Stimulated activated CD8-positive, alpha-beta memory T cell treated with anti-CD3 and anti-CD28 coated beads, Interleukin-12 subunit alpha, Interleukin-12 subunit beta, amount 100 ng/mL, for 4 hours (primary cell): ENCODE measurements at places on chromosomes 12 and 14.

GRCh38 chr12:19130224-19131024, 891 bp downstream of the PLEKHA5 start:
- DNase-seq: no peak

- no peak for DNase-seq
Observed at GRCh38 chr12:48142818-48143674, 14.3 kb downstream of the ASB8 start.

DNA sequence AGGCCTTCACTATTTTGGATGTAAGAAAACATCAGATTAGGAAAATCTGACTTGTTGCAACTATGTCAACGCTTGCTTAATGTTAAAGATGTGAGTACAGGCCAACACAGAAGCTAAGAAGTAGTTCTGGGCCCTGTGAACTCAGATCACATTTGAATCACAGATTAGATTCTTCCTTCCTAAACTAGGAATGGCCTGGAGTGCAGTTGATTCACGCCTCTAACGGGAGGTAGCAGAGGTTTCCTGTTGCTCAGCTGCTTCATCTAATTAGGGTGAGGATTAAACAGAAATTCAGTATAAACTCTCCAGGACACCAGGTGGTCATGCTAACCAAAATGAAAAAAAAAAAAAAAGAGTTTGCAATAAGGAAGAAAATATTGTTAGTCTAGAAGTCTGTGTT, 314.3 kb downstream of the TRHDE start:
- DNase-seq: no peak

DNA sequence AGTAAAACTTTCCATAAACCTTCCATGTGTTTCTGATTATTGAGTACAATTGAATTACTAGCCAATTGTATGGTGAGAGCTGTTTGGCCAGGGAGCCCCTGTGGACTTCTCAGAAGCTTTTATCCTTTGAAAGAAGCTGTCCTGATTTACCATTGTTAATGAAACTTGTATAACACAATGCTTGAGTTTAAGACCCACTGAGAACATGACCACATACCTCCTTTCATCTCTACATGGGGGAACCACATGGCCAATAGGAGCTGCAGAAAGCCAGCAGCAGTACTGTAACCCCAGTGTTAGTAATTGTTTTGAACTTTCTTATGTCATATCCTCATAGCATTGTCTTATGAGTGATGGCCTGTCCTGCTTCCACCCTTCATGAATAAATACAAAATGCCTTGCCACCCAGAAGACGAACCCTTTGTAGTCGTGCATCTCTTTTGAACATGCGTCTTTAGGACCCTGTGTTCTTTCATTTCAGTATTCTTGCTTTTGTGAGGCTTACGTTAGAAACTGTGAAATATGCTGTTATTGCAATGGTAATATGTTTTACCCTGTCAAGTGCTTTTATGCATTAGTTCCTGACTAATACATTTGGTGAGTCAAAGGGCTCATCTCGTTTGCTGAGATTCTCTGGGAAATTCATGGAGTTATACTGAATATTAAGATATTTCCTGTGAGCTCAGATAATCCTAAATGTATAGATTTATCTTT, 815.7 kb downstream of the NRXN3 start:
- DNase-seq: no peak

DNA sequence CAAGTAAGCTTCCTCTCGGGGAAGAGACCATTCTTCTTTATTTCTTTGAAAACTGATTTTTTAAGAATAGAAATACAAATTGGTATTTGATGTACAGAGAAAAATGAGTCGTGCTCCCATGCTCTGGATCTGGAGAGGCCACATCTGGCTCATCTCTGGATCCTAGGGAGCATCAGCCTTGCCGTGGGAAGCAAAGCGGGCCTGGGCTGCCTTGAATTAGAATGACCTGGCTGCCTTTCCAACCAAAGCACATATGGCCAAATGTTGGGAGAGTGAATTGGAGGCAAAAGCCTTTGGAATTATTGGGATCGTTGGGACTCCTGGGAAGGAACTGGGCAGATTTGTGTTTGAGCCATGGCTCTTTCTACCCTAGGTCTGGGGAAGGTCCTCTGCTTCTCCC, 80.0 kb downstream of the SLC25A47 start:
- no peak for DNase-seq

- DNase-seq: no peak
Observed at GRCh38 chr14:105261781-105262180, 13.4 kb downstream of the BTBD6 start.

DNA sequence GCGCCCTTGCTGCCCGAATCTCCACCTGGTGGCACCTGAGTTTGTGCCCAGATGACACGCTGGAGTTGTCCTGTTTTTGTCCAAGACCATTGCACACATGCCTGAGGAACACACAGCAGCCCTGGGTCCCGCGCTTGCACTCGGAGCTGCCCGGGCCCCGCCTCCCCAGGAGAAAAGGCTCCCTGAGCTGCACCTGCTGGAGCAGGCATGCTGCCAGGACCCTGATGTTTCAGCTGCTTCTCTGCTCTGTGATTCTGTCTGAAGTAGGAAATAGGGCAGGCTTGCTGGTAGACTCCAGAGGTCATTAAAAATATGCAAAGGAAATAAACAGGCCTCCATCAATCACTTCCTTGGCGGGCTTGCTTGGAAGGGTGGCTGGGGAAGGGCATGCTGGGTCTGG, 271.6 kb downstream of the CACNA1C start:
- DNase-seq: no peak

GRCh38 chr12:11767798-11768197, 118.3 kb downstream of the ETV6 start:
- DNase-seq: no peak

DNA sequence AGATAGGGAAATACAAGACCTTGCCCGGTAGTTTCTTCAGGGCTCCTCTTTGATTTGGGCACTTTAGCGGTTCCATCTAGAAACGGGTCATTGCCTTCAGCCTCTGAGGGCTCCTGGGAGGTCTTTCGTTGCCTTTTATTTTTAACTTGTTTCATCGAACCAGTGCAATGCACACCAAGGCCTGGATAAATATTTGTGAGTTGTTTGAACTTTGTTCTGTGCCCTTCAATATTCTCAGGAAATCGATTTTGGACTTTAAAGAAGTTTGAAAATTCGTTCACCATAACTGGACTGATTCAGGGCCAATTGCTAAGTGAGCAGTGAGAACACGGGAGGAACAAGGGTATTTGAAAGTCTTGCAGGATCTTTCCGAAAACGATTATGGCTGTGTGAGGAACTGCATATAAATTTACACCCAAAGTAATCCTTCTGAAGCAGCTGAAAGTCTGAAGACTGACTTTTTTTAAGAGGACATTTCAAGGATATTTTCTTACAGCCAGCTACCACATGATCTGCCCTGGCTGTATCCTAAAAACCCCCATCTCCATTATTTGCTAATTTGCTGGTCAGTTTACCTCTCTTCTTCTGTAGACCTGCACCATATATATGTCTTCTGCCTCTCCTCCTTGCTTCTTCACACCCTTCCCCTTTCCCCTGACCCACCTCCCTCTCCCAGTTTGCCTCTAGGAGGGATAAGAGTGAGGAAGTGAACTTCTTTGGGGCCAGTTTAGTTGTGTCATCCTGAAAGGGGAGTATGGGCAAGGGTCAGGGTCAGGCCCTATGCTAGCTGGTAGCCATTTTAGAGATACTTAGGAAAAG, 8.0 kb downstream of the DUSP6 start:
- no peak for DNase-seq

- DNase-seq: no peak
Observed at GRCh38 chr12:106673141-106673540, 90.3 kb downstream of the RFX4 start.

GRCh38 chr12:75239987-75240386, 30.3 kb upstream of the KCNC2 start:
- no peak for DNase-seq

- DNase-seq: no peak
Observed at GRCh38 chr12:5499566-5500330, 67.8 kb downstream of the NTF3 start.

- DNase-seq: no peak
Observed at GRCh38 chr14:90495357-90496276, 98.8 kb downstream of the CALM1 start.

DNA sequence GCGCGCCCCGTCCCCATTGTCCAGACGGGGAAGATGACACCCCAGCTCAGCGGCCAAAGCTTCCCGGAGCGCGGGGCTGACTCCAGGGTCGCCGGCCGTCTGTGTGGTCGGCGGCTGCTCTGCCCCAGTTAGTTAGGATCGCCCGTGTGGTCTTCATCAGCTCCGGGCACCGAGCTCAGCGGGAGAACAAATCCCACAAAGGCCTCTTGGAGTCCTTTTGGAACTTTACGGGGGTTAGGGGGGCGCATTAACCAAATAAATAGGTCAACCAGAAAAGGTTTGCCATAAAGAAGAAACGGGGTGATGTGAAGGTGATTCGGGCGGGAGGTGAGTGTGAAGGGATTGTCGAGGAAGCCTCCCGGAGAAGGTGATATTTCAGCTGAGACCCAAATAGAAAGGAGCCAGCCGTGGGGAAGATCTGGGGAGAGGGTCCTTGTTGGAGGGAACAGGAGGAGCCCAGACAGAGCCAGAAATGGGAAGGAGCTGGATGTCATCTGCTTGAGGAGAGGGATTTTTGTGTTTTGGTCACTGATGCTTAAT, 697 bp downstream of the ATP6V0A2 start:
- DNase-seq: no peak

DNA sequence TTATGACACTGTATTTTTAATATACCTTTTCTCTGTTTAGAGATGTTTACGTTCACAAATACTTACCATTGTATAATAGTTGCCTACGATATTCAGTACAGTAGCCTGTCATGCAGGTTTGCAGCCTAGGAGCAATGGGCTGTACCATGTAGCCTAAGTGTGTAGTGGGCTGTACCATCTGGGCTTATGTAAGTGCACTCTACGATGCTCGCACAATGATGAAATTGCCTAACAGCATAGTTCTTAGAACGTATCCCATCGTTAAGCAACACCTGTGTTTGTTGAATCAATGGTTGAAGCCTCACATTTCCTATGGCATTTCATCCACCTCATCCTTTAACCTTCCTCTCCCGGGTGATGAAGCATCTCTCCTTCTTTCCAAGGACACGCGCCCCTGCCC, 12.5 kb upstream of the EML1 start:
- DNase-seq: no peak

DNA sequence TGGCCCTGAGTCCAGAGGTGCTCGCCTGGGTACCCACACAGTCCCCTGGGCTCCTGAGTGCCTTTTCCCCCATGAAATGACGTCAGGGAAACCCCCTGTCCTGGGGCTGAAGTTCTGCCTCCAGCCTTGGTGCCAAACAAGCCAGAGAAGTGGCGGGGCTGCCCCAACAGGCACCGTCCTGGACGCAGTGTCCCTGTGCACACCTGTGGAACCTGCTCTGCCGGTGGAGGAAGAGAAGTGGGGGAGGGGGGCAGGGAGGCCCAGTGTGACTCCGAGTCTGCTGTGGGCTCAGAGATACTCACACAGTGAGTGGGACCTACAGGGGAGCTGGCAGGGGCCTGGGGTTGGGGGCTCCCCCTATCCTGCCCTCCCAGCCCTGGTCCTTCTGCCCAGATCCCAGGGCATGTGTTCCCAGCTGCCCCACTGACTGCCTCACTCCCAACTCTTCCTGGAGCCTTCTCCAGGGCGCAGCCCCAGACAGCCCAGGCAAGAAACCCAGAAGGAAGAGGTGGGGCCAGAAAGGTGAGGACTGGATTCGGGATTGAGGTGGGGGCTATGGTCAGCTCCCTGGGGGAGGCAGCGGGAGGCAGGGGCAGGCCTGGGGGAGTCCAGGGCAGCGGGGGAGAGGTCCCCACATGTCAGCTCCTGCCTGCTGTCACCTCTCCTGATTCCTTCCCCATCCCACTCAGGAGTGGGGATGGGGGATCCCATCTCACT, 24.7 kb downstream of the CCDC85C start:
- no peak for DNase-seq

GRCh38 chr12:116146386-116146785, 131.1 kb downstream of the MED13L start:
- no peak for DNase-seq

DNA sequence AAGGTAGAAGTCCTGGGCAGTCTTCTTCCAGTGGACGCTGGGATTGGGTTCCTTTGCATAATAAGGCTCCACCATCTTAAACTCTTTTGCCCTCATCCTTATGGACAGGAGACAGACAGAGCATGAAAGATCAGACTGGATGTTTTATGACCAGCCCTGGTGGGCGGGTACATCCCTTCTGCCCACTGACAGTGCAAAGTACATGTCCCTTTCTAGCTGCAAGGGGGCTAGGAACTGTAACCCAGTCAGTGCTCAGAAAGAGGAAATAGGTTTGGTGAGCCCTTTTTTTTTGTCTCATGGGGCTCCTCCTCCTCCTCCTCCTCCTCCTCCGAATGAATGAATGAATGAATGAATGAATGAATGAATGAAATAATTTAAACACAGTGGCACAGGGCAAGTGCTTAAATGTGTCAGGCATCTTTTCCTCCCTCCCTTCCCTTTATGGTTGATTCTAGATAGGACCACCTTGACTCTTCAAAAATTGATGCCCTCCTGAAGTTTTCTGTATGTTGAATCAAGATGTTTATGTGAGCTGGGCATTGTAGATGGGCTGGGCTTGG, 36.4 kb upstream of the HNF1A start:
- DNase-seq: no peak

- DNase-seq: no peak
Observed at GRCh38 chr12:18595412-18595811, 142.4 kb downstream of the PLCZ1 start.

DNA sequence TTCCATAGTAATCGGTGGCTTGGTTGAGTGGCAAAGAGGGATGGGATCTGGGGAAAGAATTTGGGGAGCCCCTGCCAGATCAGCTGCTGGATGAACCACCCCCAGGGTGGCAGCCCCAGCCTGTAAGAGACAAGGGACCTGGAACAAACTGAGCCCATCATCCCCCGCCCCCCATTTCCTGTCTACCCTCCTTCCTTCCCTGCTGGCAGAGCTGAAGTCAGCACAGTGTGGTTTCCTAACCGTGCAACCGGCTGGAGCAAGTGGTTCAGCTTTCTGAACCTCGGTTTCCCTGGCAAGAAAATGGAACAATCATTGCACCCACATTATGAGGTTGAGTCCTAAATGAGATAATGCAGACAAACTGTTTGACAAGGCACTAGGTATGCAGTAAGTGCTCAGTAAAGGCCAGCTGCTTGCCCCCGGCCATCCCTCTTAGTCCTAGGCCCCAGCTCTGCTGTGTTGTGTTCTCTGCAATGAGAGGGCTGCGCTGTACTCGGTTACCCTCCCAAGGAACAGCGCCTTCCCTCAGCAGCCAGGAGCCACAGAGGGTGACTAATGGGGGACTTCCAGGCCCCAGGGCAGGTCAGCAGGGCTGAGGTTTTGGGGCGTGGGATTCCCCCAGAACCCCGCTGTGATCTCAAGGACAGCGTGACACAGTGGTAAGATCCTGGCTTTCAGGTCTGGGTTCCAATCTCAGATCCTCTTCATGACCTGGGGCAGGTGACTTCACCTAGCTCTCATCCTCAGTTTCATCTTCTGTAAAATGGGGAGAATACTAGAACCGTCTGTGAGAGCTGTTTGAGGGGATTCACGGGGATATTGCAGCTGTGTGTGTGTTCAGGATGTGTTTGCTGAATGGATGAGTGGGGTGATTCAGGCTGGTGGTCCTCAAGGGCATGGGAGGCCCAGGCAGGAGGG, 16.5 kb downstream of the SELPLG start:
- peak; percentile 70 for DNase-seq

GRCh38 chr14:56119201-56119981, 1.2 kb downstream of the PELI2 start:
- no peak for DNase-seq
